ENCODE measurements at places on chromosomes 7 and 10. TPM values are rescaled to one million over a fixed set of nuclear protein-coding genes. Genes with fewer than 3 reads are reported as not detected.

DNA sequence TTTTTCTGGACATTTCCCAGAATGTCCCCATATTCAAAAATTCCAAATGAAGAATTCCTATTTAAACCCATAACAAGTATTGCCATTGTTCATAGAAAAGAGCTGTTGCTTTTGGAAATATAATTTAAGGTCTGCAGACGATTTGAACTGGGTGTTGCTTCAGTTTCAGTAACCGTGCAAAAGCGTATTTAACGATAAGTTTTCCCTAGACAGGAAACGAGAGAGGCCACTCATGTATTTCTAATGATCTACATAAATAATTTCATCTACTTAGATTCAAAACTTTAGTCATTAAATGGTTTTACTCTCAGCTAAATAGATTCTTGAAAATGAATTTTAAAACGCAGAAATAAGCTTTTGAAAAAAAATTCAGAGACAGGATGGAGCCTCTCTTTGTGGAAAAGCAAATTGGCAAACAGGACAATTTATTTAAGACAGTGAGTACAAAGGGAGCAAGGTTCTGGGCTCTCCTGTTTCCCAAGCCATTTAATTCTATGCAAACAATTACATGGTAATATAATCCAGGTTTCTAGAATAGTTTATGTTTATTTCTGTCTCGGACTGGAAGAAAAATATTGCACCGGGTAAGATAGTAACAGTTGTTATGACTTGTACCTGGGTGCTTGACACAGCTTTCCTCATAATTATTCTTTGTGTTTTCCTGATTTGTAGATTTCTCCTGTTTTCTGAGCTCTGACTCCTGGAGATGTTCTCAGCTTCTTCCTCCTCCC, 263.0 kb downstream of the BAMBI start:
- no peak for DNase-seq

- DNase-seq: no peak
These were observed 52.4 kb upstream of the TMEM140 start for GRCh38 chr7:135095450-135095849.

- no peak for DNase-seq
These were observed 55.1 kb upstream of the FHIP2A start for GRCh38 chr10:114766470-114766869.

- no peak for DNase-seq
These were observed 94.2 kb downstream of the NKX6-2 start for GRCh38 chr10:132691711-132692153.

GRCh38 chr10:127962205-127962604, 55.3 kb downstream of the PTPRE start:
- DNase-seq: no peak

DNA sequence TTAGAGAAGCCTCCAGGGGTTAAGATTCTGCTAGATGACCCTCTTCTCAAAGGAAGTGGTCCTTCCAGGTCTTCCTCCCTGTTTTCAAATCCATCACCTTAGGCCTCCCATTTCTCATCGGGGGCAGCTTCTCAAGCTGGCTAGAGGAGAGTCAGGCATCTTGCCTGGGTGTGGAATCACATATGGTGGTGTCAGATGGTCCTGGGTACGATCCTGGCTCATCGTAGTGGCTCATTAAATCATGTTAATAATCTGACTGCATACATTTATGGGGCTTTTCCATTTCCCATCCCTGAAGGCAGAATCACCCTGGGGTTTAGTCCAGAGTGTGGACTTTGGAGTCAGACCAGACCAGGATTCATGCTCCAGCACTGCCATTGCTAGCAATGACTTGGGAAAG, 132.6 kb downstream of the RPS24 start:
- no peak for DNase-seq

GRCh38 chr10:121088524-121088923, 237.4 kb downstream of the WDR11 start:
- DNase-seq: no peak

- DNase-seq: peak; percentile 35
These were observed 47.4 kb upstream of the PRKAR1B start for GRCh38 chr7:774161-775109.

DNA sequence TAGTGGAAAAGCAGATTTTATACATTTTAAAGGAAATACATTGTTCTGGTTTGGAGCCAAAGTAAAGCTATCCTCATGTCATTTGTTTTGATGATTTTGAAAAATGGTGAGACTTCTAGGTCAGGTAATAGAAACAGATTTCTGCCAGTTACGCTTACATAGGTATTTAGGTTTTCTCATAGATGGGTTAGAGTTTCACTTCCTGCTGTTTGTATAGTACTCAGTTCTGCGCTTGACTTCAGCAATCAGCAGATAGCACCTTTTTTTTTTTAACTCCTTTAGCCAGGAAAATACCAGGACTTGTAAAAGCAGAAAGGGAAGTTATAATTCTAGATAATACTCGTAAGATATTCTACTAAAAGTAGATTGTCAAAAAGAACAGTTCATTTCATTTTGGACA, 209.8 kb upstream of the POM121L12 start:
- DNase-seq: no peak

- DNase-seq: no peak
These were observed 24.1 kb downstream of the OAT start for GRCh38 chr10:124394583-124394982.

DNA sequence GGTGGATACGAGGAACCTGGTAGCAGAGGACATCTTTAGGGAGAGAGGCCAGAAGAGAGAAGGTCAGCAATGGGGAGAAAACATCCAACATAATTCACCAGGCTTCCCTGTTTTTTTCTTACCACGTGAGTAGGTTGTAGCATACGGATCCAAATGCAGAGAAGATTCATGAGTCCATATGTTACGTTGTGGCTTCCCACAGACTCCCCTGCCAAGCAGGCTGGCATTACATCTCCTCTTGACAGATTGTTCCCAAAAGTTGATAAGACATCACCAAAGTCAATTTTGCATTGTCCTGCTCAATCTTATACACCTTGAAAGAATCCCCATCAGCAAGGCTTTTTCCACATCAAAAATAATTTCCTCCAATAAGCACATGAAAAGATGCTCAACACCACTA, 39.7 kb downstream of the DRGX start:
- DNase-seq: no peak

DNA sequence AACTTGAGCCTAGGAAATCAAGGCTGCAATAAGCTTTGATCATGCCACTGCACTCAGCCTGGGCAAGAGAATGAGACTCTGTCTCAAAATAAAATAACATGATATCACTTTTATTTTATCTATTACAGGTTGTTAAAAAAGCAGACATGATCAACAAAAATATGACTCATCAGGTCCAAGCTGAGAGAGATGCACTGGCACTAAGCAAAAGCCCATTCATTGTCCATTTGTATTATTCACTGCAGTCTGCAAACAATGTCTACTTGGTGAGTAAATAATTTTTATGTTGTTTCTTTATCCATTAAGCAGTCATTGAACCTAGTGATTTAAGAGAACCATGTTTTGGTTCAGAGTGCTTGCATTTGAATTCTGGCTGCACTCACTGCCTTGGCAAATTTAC, 3.3 kb downstream of the MASTL start:
- DNase-seq: no peak

GRCh38 chr7:95901006-95901405, 128.7 kb downstream of the DYNC1I1 start:
- DNase-seq: no peak

- peak; percentile 74 for DNase-seq
These were observed 551.7 kb downstream of the HTR7 start for GRCh38 chr10:90306187-90306586.

The COL13A1 gene
- polyA plus RNA-seq: 29.6 TPM

The TLX1 gene
- 0.11 TPM for polyA plus RNA-seq

The KAZALD1 gene
- 13.6 TPM for polyA plus RNA-seq

The UCMA gene
- not detected for polyA plus RNA-seq
